Epithelial cell of prostate (primary cell): ENCODE measurements at places on chromosomes 7 and 10.
A peak's percentile ranks its signal among the peaks of the same experiment; 100 is the strongest.

DNA sequence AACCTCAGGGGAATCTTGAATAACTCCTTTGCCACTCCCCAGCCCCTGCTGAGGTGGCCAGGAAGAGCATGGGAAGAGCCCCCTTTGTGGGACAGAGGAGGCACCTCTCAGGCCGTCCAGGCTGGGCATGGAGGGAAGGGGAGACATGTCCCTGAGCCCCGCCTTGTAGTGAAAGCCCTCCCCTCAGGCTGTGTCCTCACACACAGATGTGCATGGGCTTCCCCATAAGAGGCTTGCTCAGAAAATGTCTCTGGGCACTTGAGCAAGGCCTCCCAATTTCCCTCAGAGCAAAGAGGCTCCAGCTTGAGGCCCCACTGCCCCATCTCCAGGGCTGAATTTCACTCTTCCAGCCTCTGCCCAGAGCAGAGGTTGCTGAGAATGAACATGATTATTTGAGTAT lies 3.8 kb downstream of the TMEM72 start:
- DNase-seq: no peak

DNA sequence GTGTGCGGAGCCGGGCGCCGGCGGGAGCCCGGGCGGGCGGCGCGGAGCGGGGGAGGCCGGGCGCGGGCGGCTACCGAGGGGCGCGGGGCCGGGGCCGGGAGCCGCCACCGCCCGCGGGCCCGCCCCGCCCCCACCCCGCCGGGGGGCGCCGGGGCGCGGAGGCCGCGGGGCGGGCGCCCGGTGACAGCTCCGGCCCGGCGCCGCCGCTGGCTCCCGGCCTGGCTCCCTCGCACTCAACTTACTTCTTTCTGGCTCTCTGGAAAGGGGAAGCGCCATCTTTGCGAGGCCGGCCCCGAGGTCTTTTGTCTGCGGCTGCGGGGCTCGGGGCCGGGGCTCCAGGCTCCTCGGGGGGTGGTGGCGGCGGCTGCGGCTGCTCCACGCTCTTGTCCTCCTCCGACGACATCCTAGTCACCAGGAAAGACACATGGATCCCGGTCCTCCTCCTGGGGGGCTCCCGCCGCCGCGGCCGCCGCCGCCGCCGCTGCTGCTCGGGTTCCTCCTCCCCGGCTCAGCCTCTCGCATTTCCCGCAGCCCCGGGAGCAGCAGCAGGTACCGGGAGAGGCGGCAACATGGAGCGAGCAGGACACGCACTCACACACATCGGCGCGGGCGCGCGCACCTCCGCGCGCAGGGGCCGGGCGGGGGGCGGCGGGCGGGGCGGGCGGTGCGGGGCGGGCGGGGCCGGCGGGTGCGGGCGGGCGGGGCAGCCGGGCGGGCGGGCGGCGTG lies at the start of gene KMT2C:
Gene KMT2C (minus strand): TSS at position 620 of the 727 bp plus-strand sequence. CDS start 217 bp downstream, at position 403.
- no peak for DNase-seq

DNA sequence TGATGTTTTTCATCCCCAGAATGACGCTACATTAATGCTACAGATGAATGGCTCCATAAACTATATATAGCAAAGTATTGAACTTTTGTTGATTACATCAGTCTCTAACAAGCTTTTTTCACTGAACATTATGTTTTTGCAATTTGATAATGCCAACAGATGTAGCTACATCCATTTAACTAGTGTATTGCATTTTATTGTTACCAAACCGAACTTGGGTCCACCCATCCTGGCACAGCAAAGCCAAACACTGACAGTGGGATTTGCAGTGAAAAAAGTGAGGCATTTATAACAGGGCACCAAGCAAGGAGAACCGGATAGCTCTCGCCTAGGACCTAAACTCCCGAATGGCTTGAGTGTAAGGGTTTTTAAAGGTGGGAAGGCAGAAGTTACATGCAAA lies 182.8 kb upstream of the TNS3 start:
- no peak for DNase-seq

DNA sequence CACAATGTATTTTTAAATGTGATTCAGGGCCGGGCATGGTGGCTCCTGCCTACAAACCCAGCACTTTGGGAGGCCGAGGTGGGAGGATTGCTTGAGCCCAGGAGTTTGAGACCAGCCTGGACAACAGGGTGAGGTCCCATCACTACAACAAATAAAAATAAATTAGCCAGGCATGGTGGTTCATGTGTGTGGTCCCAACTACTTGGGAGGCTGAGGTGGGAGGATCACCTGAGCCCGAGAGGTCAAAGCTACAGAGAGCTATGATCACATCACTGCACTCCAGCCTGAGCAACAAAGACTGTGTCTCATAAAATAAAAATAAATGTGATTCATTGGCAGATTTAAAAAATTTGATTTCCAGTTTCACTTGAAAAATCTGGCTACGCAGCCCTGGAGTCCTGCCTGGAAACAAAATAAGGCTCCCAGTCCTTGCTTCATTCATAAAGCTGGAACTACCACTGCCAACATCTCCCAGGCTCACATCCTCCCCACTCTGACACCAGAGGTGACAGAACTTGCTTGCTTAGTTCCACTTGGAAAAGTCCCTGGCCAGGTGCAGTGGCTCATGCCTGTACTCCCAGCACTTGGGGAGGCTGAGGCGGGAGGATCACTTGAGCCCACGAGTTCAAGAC lies 27.9 kb upstream of the SLC35G1 start:
- no peak for DNase-seq

DNA sequence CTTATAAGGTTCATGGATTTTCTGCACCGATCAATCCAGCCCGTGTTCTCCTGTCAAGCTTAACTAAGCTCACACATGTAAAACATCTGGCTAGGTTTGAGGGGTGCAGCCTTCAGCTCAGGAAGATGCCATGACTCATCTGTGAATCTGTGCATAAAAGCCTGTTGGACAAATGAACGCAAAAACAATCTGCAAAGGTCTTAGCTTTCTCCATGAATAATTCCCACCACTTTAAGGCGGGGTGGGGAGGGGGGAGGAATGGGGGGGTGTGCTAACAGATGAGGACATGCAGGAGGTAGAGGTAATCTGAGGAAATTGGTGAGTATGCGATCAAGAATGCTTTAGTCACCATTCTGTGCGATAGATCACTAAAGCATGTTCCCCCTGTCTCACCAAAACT lies 4.8 kb downstream of the DOCK4 start:
- peak; percentile 40 for DNase-seq

GRCh38 chr7:19558527-19558926 lies 150.3 kb downstream of the POLR1F start:
- DNase-seq: no peak

- no peak for DNase-seq
Observed at GRCh38 chr7:73730485-73730884, 8.1 kb downstream of the ABHD11 start.

DNA sequence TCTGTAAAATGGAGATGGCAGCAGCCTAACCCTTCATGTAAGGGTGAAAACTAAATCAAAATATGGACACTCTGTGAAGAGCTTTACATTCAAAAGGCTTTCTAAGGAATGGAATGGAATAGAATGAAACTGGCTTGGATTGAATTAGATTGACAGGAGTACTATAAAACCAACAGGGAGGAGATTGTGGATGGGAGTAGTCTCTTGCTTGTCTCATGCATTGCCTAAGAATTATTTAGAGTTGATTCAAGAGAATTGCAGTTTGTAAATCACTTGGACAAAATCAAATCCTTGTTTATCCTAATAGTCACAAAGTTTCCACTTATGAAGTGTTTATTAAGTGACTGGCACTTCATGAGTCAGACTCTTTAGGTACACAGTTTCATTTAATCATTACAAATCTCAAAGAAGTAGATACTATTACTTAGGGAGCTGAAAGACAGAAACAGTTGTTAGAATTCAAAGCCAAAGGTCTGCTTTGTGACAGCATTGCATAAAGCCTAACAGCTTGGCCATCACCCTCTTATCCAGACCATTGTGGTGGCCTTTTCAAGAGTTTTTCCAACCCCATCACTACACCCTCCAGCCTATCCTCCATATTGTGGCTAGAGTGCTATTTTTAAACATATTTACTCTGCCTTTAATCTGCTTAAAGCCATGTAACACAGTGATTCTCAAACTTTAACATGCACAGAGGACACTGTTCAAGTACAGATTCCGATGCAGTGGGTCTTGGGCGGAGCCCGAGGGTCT lies 91.9 kb upstream of the GHITM start:
- DNase-seq: no peak

- no peak for DNase-seq
Observed at GRCh38 chr10:119608316-119609155, 11.8 kb upstream of the TIAL1 start.

- DNase-seq: no peak
Observed at GRCh38 chr10:42864575-42864974, 82.0 kb downstream of the BMS1 start.
